ENCODE measurements at places on chromosomes 2 and 18.
A peak's percentile ranks its signal among the peaks of the same experiment; 100 is the strongest.

GRCh38 chr2:88690591-88691338 lies 708 bp upstream of the RPIA start:
- H3K27me3 ChIP-seq = no peaks in the 10 kb centered on the region
- H3K4me3 ChIP-seq = peak overlapping the region; percentile 97
- peaks cover 23% of the 10 kb centered on the region for H3K4me1 ChIP-seq
- no peaks in the 10 kb centered on the region for H3K36me3 ChIP-seq
- peak overlapping the region; percentile 68 for H3K27ac ChIP-seq

DNA sequence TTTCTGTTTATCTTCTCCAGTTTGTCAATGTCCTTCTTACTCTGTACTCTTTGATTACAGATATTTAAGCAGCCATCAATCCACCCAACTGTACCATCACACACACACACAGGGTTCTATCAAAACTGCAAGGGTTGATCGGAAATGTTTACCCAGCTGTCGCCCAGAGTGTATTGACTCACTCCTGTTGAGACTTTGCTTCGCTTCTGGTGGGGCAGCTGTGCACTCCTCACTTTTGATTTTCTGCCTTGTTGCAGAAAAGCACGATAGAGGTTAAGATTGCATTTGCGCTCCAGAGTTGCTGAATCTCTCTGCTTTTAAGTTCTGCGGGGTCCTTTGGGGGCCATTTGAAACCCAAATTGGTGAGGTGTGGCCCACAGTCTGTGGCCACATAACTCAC lies 216.2 kb downstream of the SETBP1 start:
- no peaks in the 10 kb centered on the region for H3K36me3 ChIP-seq
- no peaks in the 10 kb centered on the region for H3K27me3 ChIP-seq
- no peak overlapping the region for H3K27ac ChIP-seq
- no peak for DNase-seq

DNA sequence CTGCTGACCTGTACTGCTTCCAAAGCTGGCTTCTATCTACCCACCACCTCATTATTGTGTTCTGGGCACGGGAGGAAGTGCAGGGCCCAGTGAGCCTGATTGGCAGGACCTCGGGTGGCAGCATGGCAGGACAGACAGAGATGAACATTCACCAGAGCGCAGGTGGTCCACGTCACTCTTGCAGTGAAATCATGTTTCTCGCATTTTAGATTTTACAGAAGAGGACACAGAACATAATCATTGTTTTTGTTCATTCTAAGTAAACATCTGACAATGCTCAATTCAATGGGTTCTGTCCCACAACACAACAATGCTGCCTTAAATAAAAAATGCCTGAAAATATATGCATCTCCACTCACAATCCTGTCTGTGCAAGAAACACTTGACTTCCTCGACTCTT lies 11.5 kb upstream of the BIN1 start:
- H3K36me3 ChIP-seq = no peaks in the 10 kb centered on the region
- no peak for DNase-seq

GRCh38 chr2:198127627-198128026 lies 323.2 kb downstream of the PLCL1 start:
- no peaks in the 10 kb centered on the region for H3K4me1 ChIP-seq
- no peaks in the 10 kb centered on the region for H3K27me3 ChIP-seq
- peak; percentile 4 for DNase-seq

DNA sequence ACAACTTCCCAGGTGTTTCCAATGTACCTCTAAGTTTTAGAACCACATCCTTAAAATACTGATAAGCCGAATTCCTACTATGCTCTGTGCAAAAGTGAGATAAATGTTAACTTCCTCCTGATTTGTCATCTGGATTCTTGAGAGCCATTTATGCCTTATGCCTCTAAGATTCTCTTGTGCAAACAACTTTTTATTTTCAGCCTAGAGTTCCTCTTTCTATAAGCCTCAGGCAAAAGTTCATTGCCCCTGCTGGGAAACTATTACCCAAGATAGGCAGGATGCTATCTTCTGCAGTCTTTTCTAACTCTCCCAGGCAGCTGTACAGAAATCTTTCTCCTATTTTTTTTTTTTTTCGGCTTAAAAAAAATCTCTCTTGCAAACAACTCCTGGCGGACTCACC lies 216.1 kb downstream of the KCNJ3 start:
- no peaks in the 10 kb centered on the region for H3K36me3 ChIP-seq
- H3K4me3 ChIP-seq = no peak overlapping the region
- H3K27ac ChIP-seq = no peak overlapping the region
- no peaks in the 10 kb centered on the region for H3K4me1 ChIP-seq

GRCh38 chr2:16314001-16314400 lies 351.6 kb downstream of the CYRIA start:
- H3K27ac ChIP-seq = no peak overlapping the region
- no peaks in the 10 kb centered on the region for H3K27me3 ChIP-seq
- no peak for DNase-seq
- H3K36me3 ChIP-seq = no peaks in the 10 kb centered on the region

All from B cell (primary cell).